GM12891 (cell line): ENCODE measurements at places on chromosomes 3 and 15.

DNA sequence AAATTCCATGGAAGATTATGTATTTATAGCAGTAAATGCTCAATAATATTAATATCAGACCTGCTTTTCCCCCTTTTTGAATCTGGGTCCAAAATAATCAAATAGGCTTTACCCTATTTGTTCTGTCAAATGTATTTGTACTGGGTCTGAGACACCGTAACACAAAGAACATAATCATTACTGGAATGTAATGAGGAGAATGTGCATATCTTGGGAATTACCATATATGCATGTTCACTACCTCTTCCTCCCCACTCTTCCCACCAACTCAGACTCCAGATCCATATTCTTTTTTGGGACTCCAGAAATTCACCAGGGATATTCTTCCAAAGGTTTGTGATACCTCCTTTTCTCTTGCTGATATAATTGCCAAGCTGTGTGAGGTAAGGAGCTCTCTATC is 237.1 kb downstream of the KCNMB2 start:
- DNase-seq = no peak

GRCh38 chr3:184295771-184296170 is 3.3 kb upstream of the PSMD2 start:
- DNase-seq = no peak

- no peak for DNase-seq
Measured at GRCh38 chr3:134377896-134378295, 3.6 kb upstream of the AMOTL2 start.

DNA sequence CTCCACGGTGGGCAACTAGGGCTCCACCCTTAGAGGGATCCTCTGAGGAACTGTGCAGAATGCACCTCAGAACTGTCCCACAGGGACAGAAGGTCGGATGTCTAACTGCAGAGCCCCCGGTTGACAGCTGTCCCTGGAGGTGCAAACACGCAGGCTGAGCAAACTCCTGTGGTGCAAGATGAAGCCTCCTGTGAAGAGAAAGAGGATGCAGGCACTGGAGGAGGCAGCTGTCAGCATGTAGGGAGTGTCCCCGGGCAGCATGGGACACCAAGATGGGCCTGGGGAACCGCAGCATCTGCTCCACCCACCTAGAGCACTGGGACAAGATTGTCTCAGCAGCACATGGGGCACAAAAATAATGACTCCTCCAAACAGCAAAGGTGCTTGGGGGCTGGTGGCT is 258.9 kb downstream of the ABHD5 start:
- no peak for DNase-seq

GRCh38 chr3:1103525-1103924 is 10.7 kb downstream of the CNTN6 start:
- no peak for DNase-seq

GRCh38 chr3:23377928-23378672 is 175.0 kb downstream of the UBE2E2 start:
- DNase-seq = no peak

DNA sequence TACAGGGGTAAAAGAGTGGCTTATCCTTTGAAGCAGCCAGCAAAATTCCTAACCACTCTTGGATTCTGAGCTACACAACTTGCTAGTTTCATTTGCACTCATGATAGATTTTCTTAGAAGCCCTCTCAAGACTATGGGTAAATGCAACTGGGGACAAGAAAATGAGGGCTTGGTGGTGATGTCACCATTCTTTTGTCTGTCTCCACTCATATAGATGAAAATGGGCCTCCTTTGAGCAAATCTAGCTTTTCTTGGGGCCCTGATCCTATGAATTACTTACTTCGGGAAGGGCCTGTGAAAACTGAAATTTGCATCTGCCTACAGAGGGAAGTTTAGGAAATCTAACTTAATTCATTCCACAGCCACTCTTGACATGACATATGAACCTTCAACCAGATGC is 486.3 kb downstream of the MAGI1 start:
- no peak for DNase-seq

- DNase-seq = no peak
Measured at GRCh38 chr3:34174740-34175139, 376.3 kb downstream of the PDCD6IP start.

DNA sequence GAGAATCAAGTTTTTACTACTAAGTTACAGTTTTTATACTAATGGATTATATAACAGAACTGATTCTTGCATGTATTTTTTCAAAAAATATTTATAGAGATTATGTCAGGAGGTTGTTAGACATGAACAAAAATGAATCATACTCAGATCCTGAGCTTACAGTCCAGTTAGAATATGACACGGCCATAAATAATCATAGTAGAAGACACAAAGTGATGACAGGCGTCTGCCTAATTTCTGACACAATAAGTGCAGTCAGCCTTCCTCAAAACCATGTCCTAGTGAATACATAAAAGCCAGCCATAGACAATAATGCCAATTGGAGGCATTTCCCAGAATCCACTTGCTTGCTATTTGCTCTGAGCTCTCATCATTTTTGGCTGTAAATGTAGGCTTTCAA is 81.7 kb upstream of the POU1F1 start:
- DNase-seq = no peak

DNA sequence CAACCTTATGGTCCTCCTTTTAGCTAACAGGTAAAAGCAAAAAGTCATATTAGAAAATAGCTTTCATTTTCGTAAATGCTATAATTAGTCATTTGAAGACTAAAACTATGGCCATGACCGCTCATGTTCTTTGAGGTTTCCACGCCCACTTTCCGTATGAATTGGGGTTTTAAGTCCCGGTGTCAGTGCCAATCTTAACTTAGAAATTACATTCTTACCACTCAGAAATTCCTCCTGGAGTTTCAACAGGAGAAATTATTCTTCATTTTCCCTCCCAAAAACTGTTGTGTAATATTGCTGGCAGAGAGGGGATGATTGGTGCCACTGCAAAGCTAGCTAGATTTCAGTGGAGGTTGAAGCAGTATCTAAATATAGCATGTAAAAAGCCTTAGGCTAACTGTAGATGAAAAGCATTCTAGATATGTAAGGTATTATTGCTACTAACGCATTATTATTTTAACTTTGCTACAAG is 71.0 kb upstream of the MDFIC2 start:
- DNase-seq = peak; percentile 1

DNA sequence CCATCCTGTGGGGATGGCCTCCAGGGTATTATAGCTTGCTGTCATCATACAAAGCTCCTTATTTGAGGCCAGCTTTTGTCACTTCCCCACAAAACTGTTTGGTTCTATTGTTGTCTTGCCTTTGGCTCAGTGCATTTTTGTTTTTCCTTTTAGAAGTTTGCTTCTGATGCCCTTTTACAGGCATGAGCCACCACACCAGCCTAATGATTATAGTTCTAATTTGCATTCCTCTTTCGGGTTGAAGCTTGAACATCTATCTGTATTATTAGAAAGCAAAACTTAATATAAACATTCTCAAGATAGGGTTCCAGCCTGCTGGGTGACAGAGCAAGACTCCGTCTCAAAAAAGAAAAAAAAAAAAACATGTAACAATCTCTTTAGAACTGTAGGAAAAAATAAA is 39.8 kb downstream of the SMARCC1 start:
- DNase-seq = peak; percentile 22

DNA sequence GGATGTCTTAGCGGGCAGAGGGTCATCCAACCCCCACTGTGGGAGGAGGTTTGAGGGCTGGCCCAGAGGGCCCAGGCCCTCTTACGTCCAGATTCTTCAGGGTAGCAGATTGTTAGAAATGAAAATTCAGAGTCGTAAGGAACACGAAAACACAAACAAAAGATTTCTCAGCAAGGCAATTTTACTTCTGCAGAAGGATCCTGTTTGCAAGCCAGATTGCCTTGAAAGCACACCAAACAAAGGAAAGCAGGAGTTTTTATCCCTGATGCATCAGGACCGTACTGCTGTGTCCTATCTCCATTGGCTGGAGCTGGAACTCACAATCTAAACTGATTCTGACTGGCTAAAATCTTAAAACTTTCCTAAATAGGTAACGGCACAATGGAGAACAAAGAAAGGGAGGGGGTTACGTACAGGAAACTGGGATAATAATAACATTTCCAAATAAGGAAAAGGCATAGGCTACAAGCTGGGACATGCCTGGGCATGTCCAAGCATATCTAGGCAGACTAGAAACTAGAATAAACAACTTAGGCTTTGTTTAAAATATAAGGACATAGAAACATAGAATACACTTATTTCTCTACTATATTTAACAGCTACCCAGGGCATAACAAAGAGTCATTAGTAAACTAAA is 97.3 kb upstream of the C2CD4B start:
- no peak for DNase-seq

DNA sequence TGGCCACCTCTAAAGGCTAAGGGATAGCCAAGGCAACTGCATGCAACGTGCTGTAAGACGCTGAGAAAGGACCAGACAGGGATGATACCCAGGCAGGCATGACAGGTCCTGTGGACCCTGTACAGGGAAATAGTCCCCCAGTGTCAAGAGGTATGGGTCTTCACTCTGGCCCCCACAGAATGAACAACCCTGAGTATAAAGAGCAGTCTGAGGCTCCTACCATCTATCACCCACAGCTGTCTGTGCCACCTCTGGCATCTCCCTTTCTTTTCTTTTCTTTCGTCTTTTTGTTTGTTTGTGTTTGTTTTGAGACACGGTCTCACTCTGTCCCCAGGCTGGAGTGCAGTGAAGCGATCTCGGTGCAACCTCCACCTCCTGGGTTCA is 18.7 kb downstream of the SLC25A20 start:
- no peak for DNase-seq

GRCh38 chr3:143963946-143964345 is 7.7 kb upstream of the DIPK2A start:
- DNase-seq = no peak

DNA sequence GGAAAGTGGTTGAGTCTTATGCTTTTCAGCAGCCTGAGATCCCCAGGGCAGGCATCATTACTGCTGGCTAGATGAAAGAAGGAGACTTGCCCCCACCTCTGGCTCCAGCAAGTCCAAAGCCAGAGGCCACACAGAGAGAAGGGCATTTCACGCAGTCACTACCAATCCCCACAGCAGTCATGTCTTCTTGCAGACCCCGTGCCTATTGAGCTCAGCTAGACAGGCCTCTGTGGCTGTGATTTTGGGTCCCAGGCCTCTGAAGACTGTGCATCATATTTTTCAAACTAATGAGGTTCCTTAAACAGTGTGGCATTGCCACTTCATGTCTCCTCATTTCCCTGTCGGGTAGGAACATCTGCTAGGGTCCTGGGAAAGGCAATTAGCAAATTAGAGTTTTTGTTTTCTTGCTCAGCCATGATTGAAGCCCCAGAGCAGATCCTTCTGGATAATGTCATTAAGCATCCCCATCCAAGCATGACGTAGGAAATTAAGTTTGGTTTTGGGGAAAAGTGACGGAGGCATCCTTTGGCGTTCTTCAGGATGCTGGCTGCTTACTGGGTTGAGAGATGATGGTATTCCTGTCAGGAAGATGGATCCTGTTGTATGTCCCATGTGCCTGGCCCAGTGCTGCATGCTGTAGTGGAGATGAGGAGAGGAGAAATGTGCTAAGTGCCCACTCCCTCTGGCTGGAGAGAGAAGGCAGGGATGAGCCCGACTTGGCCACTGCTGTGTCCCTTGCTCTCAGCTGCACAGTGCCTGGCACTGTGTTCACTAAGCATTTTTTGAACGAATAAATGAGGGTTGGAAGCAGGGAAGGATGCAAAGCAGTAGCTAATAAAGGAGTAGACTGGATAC is 7.0 kb downstream of the SPSB4 start:
- DNase-seq = no peak

- DNase-seq = no peak
Measured at GRCh38 chr3:150469031-150469930, 61.2 kb downstream of the TSC22D2 start.

GRCh38 chr3:125005676-125006075 is 50.1 kb downstream of the HEG1 start:
- DNase-seq = no peak

GRCh38 chr15:31360158-31360561 is 33.5 kb downstream of the KLF13 start:
- DNase-seq = no peak

GRCh38 chr3:126550488-126551051 is 8.2 kb downstream of the C3orf22 start:
- no peak for DNase-seq

DNA sequence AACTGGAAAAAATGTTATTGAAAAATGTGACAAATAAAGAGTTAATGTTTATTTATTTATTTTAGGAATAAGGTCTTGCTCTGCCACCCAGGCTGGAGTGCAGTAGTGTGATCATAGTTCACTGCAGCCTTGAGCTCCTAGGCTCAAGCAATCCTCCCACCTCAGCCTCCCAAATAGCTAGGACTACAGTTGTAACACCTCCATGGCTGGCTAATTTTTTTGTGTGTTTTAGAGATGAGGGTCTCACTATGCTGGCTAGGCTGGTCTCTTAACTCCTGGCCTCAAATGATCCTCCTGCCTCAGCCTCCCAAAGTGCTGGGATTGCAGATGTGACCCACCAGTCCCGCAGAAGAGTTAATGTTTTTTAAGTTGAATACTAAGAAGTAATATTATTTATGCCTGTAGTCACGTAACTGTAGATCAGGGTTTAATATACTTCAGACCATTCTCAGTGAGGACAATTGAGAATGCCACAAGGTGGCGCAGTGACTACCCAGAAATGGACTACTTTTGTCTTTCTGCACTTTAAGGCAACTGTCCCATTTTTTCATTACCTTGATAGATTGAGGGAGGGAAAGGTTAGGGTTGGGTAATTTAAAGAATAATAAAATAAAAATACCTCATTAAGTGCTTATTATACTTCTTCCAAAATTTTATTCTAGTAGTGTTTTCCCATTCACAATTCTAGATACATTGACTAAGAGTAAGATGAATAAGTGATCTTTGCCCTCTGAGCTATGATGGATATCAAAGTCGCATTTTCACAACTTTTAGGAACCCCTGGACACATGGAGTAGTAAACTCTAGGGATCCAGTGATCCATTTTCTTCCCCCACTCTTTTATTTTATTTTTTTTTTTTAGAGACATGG is 6.0 kb downstream of the MUC13 start:
- no peak for DNase-seq

DNA sequence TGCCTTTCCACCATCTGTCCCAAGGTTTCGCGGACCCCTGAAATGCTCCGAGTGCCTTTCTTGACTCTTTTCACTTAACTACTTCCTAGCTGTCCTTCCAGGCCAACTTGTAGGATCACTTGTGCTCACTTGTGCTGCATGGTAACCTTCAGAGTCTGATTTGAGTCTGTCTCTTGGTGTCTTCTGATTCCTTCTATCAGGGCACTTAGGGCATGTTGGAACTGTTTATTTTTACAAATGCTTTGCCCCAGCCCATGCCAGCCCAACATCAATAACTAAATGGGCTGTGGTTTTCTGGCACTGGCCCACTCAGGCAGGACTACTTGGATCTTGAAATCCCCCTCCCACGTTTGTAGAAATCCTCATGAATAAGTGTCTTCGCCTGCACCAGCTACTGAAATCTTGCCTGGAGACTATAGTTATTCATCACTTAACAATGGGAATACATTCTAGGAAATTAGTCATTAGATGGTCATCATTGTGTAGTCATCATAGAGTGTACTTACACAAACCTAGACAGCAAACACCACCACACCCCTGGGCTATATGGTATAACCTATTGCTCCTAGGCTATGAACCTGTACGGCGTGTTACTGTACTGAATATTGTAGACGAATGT is 123.1 kb upstream of the STRIT1 start:
- DNase-seq = no peak
